ENCODE measurements at places on chromosomes 13 and 19. TPM values are rescaled to one million over a fixed set of nuclear protein-coding genes. Genes with fewer than 3 reads are reported as not detected.
A peak's percentile ranks its signal among the peaks of the same experiment; 100 is the strongest.

SETDB2 gene
- 5.3 TPM for total RNA-seq

- peak; percentile 55 for DNase-seq
Observed at GRCh38 chr19:47707135-47707925, 5.9 kb upstream of the EHD2 start.

RNF17 gene
- total RNA-seq: not detected

- no peak for DNase-seq
Observed at GRCh38 chr19:17035842-17036424, 9.3 kb upstream of the CPAMD8 start.
